ENCODE measurements at places on chromosomes 13 and 19.

GRCh38 chr13:44758630-44759383, 182.7 kb upstream of the TSC22D1 start:
- peak; percentile 85 for DNase-seq

DNA sequence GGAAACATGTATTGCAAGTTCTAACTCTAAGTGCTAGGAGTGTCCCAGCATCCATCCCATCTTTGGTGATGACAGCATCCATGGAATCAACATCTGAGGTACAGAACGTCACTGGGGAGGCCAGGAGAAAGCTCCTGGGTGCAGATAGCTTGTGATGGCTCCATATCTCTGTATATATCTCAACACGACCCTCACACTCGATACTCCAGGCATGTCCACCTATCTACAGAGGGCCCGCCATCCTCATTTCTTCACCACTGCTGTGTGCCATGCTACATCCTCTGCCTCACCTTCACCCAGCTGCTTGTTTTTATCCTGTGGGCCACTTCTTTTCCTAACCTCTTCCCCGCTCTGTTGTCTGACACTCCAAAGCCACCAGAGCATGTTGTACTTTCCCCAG, 100.4 kb upstream of the SERP2 start:
- DNase-seq = no peak

DNA sequence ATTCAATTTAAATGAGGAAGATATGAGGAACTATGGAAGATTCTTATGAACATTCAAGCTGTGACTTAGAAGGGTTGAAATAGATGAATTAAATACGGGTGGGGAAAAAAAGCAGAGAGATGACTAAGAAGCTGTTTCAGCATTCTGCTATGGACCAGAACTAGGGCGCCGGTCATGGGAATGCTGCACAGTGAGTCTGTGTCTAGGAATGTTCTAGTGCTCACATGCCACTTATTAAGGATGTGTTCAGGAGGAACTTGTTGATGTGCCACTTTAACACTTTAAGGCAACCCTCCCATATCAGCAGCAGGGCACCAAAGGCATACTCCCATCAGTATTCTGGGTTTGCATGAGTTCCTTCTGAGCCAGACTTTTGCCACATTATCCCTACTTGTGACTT, 152.1 kb downstream of the POSTN start:
- DNase-seq = peak; percentile 86

- DNase-seq = no peak
Measured at GRCh38 chr19:49403404-49404187, 15.5 kb downstream of the KASH5 start.

DNA sequence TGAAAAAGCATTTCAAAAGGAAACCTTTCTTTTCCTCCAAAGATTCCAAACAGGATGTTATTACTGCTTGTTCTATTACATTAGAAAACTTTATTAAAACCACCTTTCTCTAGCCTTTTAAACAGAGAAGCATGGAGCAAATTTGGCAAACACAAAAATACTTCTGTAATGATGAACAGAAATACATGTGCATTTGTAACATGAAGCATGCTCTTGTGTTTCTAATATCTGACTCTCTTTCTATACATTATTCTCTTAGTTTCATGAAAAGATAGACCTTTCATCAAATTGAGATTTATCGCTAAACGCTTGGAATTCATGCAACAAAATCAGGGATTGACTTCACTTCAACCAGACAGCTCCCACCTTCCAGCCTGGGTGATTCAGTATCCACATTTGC, 152.8 kb upstream of the IRS2 start:
- no peak for DNase-seq

- no peak for DNase-seq
Measured at GRCh38 chr13:97499181-97499580, 65.2 kb downstream of the RAP2A start.
